ENCODE measurements at places on chromosomes 7 and 10.

DNA sequence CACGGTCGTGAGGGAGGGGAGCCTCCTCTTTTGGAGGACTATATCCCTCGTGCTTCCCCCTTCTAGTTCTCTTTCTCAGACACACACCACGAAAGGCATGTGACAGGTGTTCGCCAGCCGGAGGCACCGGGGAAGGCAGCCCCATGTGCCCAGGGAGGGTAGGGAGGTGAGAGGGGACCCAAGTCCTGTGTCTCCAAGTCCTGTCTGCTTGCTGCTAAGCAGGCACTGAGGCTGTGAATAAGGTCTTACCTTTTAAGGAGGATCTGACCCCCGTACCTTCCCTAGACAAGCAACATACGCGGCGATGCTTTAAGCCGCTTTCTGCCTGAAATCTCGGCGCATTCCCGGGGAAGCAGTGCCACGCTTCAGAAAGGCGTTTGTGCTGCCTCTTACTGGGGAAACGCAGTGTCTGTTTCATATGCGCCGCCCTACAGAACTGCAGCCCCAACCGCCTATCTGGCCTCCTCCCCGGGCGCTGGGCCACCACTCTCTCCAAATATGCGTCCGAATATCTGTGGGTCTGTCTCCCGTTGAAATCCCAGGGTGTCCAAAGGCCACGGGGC is 770 bp downstream of the PLXNA4 start:
- peak; percentile 43 for DNase-seq

- no peak for DNase-seq
Observed at GRCh38 chr7:155057076-155057475, 13.0 kb upstream of the HTR5A start.

DNA sequence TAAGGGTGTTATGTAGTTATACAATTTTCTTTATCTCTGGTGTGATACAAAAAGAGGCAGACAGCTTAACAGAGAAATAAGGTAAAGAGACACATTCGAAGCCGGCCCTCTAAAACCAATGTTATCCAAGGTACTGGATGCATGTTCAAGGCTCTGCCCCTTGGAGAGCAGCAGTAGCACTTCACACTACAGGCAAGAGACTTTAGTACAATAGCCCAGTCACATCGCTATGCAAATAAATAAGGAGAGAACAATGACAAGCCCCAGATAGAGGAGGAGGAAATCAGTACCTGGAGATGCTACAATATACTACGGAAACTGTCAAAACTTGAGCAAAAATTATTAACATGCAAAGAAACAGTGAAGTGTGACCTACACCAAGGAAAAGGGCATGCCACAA is 111.1 kb downstream of the ITGB1 start:
- DNase-seq: no peak

- no peak for DNase-seq
Observed at GRCh38 chr7:39187130-39187529, 209.4 kb downstream of the POU6F2 start.

DNA sequence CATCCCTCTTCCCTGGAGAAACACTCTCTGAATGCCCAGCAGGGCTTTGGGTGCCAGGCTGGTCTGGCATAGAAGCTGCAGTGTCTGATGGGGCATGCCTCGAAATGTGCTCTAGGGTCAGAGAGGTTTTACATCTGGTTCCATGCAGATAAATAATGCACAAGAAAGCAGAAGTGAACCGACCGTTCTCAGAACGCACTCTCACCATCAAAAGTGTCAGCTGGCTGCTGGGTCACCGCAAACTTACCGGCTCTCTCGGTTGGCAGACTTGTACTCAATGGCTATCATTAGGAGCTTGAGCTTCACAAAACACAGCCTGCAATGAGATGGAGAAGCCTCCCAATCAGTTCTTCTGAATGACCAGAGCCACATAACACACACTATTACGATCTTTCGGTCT is 610.0 kb downstream of the KCNMA1 start:
- DNase-seq: no peak

DNA sequence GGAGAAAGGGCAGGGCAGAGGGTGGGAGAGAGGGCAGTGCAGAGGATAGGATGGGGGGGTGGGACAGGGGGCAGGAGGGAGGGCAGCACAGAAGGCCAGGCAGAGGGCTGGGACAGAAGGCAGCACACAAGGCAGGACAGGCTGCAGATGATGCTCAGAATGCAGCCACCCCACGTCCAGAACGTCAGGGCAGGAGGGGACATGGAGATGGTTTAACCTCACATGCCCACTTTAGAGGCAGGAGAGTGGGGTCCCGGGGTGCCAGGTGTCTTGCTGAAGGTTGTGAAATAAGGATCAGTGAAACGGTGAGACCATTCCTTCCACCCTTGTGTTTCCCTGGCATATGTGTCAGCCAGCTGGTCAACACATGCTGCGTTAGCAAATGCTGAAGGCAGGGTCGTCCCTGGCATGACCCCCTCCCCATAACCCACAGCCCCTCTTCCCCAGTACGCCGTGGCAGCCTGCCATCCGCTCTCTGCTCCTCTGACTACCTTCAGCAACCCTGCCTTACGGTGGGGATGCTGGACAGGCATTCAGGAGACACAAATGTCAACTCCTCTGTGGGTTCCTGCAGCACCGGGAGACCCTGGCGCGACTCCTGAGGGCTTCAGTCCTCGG is 592.1 kb downstream of the DNAJB6 start:
- DNase-seq: no peak

DNA sequence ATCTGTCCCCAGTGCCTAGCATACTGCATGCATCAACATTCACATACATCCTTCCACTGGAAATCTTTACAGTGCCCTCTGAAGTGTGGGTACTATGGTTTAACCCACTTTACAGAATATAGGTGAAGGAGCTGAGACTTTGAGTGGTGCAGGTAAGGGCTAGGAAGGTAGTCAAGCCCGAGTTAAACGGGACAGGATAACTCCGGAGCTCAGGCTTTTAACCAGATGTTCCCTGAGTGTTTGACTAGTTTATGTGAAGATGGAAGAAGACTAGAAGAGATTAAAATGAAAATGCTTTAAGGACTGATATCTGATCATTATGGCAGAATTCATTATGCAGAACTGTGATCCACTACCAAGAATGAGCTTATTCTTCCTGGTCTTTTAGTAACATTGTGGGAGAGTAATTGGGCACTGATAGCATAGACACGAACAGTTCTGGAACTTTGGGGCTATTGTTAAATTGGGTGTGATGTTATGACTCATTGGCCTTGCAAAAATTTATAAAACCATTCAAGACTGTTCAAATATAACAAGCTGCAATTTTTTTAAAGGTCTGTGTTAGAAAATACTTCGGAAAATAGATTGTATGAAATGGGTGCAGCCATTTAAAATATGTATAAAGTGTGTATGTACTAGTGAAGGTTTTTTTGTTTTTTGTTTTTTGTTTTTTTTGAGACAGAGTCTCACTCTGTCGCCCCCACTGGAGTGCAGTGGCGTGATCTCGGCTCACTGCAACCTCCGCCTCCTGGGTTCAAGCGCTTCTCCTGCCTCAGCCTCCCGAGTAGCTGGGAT is 4.4 kb downstream of the CUL1 start:
- no peak for DNase-seq

DNA sequence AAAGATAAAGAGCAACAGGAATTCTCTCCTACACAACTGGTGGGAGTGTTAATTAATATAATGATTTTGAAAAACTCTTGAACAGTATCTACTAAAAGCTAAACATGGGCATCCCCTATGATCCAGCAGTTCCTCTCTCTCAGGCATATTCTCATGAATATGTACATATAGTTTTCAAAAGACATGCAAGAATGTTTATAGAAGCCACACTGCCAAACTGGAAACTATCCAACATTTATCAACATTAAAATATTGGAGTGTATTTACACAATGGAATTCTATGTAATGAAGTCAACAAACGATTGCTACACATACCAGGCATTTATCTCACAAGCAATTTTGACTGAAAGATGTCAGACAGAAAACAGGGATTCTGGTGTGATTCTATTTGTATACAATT is 404.5 kb upstream of the ANKRD30A start:
- DNase-seq: no peak

GRCh38 chr10:33698033-33698432 is 363.6 kb upstream of the NRP1 start:
- no peak for DNase-seq

DNA sequence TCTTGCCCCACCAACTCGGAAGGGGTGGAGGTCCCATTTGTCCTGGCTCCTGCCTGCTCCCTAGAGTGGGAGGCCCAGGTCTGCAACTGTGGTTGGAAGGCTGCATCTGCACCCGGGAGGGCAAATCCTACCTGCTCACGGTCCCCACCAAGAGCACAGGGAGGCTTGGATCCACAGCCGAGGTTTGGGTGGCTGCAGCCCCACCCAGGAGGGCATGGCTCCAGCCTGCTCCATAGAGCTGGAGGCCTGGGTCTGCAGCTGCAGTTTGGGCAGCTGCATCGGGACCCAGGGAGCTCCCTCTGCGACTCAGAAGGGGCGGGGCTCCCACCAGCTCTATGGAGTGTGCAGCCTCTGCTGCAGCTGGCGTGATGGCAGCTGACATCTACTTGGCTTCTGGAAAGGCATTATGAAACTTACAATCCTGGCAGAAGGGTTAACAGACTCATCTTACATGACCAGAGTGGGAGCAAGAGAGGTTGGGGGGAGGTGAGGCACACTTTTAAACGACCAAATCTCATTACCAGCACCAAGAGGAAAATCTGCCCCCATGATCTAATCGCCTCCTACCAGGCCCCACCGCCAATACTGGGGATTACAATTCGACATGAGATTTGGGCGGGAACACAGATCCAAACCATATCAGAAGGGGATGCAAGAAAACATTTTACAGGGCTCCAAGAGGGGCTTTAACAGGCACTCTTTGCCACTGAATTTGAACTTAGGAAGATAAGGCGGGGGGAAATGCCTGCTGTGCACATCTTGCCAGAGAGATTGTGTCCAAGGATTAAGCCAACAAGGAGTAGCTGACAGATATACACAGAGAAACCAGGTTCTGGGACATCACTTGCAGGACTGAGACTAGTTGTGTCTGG is 8.2 kb upstream of the BLVRA start:
- DNase-seq: no peak

DNA sequence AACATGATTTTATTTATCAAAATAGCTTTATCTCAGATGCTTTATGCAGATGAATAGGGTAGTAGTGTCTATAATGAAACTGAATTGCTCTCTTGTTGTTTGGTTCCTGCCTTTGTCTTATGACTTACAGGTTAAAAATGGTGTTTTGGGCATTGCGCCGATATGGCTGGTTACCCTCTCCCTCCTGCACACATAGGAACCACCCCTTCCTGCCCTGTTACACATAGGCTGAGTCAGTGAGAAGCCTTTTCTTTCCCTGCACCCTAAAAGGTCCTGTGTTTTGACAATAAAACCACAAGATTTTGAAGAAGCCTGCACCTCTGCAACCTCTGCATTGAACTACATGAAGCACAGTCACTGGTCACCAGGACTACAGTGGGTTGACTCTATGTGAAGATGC is 655.8 kb upstream of the ANKRD30A start:
- no peak for DNase-seq

DNA sequence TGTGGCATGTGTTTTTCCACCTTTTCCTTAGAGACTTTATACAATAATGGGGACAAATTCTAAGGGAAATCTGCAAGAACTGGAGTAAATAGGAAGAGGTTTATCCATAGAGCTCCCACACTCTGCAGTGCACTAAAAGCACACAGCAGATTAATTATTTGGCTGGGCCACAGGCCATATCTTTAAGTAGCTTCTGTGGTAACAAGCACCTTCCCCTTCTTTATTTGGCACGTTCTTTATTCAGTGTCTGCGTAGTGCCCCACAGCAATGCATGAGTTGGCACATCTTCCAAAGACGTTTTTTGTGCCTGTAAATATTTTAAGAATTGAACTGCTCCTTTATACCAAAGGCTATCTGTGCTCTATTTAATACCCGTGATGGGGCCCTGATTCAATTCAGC is 104.9 kb upstream of the MBL2 start:
- DNase-seq: no peak

GRCh38 chr7:71466448-71467145 is 334.7 kb downstream of the GALNT17 start:
- no peak for DNase-seq

DNA sequence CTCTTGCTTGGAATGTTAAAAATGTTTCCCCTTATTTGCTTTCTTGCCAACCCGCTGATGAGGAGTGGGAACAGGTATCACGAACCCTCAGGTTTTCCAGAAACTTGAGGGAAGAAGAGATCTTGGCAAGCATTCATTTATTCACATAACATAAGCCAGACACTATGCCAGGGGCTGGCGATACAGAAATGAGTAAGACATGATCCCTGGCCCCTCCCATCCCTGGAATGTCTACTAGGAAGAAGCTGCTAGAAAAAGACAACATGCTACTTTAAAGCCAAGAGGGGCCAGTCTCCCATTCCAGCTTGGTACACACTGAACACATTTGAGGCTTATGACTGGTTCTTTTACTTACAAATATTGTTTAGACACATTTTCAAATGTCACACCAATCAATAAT is 26.4 kb downstream of the SLC35B4 start:
- DNase-seq: no peak

DNA sequence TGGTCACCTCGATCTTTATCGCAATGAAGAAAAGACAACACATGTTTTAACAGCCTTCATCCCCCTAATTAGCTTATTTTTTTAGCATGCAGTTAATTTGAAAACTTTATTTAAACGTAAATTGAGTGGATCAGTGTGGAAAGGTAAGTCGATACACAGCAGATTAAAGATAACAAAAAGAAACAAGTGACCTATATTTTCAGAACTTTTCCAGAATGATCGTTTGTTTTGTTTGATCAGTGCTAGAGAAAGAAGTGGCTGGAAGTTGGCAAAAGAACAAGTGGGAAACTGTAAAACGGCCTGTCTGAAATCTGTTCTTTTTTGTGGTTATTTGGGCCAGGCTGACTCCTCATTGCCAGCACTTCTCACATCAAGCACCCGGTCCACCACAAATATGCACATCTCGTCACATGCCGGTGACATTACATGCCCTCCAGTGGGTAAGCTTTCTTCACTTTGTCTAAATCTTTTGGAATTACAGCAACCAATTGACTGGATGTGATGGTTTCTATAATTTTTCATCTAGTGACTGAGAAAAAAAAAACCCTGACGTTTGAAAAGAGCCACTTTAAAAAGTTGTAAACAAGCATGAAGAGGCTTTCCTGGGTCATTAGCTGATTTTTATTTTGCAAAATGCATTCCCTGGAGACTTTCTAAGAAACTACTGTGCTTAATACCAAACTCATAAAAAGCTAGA is 33.2 kb downstream of the C7orf33 start:
- DNase-seq: no peak

- DNase-seq: no peak
Observed at GRCh38 chr10:24269476-24269875, 60.5 kb downstream of the KIAA1217 start.
